ENCODE measurements at places on chromosomes 11 and 22. TPM values are rescaled to one million over a fixed set of nuclear protein-coding genes. Genes with fewer than 3 reads are reported as not detected.

- DNase-seq = no peak
Measured at GRCh38 chr11:12199231-12199948, 89.0 kb downstream of the MICAL2 start.

The ZNF70 gene
- total RNA-seq = 0.96 TPM

DNA sequence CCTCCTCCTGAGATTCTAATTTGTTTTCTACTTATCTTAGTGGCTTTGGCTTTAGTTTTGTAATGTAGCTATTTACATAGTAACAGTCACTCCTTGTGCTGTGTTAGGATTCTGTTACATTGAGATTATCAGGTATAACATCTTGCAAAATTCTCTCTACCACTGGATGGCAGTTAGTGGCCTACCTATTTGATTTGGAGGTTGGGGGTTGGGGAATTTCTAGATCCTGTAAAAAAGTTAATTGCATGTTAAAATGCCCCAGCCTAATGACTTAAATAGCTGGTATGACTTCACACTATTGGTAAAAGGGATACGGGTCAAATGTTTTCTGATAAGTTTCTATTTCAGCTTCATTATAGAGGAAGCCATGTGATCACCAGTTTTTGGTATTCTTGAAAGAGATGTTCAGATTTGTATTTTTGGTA lies 2.8 kb downstream of the GRK3 start:
- DNase-seq = no peak

DNA sequence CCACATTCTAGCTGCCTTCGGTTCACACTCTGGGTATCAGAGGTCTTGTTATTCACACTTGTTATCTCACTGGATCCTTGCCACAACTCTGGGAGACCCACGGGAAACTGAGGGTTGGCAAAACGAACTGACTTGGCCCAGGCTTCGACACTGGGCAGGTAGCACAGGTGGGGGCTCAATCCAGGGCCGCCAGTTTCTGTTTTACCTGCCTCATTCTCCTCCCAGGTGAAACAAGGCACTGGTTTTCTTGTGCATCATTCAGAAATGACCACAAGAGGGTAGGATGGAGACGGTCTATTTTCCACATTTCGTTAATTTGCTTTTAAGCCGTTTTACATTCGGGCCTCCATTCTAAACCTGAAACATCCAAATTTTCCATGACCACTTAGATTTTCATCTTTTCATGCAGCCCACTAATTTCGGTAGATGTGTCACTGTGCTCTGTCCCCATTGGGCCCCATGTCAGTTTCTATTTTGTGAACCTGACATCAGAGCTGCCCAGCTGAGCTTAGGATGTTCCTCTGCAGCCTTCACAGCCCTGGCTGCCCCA lies 108.1 kb downstream of the KIAA1671 start:
- no peak for DNase-seq

The CHRM4 gene
- total RNA-seq = not detected

DNA sequence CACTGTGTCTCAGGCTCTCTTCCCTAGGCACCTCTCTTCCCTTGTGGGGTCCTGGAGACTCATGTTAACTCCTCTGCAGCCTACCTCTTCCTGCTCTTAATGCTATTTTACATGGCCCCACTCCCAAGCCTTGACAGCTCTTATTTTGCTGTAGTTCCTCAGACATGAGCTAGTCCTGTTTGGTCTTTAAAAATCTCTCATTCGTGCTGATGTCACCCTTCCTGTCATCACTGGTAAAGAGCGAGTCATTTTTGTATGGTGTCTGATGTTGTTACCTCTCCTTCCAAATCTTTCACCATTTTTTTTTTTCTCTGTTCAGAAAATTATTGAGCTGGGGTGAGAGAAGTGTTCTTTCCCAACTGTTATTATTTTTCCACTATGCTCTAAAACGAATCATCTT lies 84.8 kb upstream of the ZBED5 start:
- no peak for DNase-seq

DNA sequence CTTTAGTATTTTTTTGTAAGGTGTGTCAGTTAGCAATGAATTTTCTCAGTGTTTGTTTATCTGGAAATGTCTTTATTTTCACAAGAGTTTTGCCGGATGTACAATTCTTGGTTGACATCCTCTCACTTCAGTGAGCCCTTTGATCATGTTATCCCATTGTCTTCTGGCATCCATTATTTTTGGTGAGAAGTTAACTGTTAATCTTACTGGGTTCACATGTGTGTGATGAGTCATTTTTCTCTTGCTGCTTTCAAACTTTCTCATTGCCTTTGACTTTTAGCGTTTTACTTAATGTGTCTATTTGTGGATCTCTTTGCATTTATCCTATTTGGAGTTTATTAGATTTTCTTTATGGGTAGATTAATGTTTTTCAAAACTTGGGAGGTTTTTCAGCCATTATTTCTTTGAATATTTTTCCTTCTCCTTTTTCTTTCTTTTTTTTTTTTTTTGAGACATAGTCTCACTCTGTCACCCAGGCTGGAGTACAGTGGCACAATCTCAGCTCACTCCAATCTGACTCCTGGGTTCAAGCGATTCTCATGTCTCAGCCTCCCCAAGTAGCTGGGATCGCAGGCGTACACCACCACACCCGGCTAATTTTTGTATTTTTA lies 100.5 kb upstream of the RRM1 start:
- no peak for DNase-seq

DNA sequence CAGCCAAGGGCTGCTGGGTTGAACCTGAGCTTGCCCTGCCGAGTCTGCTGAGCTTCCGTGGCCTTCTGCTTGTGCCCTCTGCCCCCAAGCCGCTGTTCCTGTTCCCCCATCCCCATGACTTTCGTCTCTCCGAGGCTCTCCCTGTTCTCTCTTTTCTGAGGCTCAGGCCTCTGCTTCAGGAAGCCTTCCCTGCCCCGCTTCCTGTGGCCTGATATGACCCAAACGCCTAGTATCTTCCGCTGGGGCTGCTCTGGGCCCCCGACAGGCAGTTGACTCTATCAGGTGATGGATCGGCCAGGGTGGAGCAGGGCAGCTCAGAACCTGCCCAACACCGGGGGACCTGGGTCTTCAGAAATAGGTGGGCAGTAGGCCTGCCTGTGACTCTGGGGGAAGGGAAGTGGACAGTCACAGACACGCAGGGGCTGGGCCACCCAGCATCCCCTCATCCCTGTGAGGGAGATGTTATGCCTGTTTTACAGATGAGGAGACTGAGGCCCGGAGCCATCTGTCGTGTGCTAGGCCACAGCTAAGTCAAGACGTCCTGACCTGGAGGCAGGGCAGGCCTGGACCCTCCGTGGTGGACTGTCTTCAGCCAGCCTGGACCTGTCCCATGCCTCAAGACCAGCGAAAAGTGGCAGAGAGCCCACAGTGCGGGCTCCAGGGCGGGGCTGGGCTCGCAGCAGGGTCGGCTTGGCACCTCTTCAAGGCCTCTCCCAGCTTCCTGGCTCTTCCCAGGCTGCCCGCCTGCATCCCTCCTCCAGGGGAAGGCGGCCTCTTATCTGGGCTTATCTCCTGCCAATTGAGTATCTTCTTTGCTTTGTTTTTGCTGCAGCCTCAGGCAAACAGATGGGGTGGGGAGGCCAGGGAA lies 16.2 kb downstream of the BAD start:
- DNase-seq = peak; percentile 73

The BBOX1 gene
- total RNA-seq = 22.6 TPM

The CEP126 gene
- 0.10 TPM for total RNA-seq

DNA sequence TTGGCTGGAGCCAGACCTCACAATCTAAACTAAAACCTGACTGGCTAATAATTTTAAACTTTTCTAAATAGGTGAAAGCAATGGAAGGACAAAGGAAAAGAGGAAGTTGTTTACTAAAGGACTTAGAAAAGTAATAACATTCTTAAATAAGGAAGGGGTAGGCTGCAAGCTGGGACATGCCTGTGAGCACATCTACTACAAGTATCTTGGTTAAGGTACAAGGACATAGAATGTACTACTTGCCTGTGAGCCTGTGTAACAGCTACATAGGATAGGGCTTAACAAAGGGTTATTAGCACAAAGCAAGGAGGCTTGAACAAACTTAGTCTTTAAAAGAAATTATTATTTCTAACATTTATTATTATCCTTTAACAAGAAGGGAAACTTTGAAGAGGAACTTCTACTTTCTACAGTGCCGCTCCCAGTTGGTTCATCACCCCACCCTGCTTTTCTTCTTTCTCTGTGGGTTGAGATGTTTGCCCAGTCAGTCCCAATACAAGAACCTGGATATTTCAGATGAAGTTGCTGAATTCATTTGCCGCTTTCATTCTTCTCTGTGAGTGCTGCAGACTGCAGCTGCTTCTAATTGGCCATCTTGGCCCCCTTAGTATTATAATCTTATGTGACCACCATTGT lies 87.5 kb downstream of the PRMT3 start:
- DNase-seq = no peak

GRCh38 chr11:10550503-10551289 lies 9.7 kb upstream of the RNF141 start:
- DNase-seq = no peak

GRCh38 chr11:59186130-59186594 lies 14.2 kb downstream of the DTX4 start:
- DNase-seq = no peak

The FGF19 gene
- total RNA-seq = 0.15 TPM

- DNase-seq = no peak
Measured at GRCh38 chr11:20351751-20352262, 11.7 kb upstream of the HTATIP2 start.

DNA sequence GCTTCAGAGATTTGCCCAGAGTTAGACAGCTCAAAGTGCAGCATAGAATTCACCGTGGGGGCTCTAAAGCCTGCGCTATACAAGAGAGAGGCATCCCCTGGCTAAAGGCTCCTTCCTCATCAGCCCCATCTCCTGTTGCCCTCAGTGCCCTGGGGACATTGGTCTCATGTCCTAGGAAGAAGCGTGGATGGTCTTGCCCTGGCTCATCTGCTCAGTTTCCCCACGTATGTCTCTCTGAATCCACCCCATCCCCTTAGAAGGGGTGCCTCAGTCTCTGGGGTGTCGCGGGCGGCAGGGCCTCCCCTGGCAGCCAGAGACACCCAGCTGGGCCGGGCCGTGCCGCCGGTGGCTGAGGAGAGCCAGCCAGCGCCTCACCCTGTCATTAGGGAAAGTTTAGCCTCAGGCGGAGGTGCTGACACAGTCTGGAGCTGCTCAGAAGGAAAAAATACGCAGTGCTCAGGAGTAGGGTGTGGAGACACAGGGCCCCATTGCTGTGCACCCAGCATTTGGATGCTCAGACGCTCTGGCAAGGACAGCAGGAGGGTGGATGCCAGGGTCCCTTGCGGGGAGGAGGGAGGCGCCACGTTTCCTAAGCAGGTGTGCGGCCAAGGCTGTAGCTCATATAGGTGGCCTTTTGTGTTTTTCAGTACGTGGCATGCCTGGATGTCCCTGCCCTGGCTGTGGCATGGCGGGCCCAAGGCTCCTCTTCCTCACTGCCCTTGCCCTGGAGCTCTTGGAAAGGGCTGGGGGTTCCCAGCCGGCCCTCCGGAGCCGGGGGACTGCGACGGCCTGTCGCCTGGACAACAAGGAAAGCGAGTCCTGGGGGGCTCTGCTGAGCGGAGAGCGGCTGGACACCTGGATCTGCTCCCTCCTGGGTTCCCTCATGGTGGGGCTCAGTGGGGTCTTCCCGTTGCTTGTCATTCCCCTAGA lies 1.3 kb downstream of the SLC39A13 start:
- no peak for DNase-seq

The UBQLN3 gene
- total RNA-seq = not detected

GRCh38 chr11:48096588-48097525 lies 116.5 kb downstream of the PTPRJ start:
- no peak for DNase-seq

The SEPTIN3 gene
- total RNA-seq = not detected

The FLRT1 gene
- total RNA-seq = not detected

GRCh38 chr22:29427176-29427760 lies 11.1 kb upstream of the RFPL1 start:
- no peak for DNase-seq

GRCh38 chr11:28480406-28480805 lies 372.2 kb downstream of the METTL15 start:
- no peak for DNase-seq

Data from left lobe of liver (tissue), 2 donors.